Stimulated activated CD8-positive, alpha-beta memory T cell treated with anti-CD3 and anti-CD28 coated beads, Interleukin-4, amount 100 ng/mL, for 1 hour (primary cell): ENCODE measurements at places on chromosomes 2 and 18.

DNA sequence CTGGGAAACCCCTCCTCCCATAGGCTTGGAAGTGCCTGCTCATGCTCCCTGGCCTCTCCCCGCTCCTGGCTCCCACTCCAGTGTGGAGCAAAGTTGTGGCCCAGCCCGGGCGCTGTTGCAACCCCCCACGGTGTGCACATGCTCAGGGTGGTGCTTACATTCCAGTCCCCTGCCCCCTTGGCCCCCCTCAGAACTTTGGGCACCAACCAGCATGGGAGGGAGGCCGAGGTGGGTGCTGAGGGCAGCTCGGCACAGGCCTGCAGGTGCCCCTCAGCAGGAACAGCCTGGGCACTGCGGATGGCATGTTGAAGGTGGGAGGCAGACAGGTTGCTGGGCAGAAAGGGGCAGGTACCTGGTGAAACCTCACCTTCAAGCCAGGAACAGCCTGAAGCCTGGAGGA lies 125.3 kb downstream of the ARHGAP28 start:
- no peak for DNase-seq

DNA sequence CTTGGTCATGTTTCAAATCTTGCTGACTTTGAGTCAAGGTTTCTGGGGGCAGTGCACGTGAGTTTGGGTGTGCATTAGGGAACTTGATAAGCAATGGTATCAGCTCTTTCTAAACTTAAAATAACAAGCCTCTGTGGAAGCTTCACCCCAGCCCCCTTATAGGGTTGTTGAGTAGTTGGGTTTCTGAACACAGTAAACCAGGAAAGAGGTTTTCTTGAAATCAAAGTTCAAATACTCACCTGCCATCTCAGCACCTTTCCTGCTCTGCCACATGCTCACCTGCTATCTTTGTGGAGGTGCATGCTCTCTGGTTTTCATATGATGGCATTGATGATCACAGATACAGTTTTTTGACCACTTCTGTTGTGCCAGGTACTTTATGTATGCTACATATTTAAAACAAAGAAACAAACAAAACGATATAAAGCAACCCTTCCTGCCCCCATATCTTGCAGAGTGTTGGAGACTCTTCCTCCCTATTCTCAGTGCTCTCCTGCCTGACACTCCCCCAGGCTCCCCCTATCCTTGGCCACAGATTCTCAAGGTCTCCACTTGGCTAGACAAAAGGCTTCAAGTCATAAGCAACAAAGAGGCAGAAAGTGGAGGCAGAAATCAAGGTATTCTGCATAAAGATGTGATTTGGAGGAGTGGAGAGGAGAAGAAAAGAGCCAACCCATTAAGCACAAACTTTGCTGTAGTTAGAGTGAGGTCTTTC lies 360.6 kb downstream of the CYRIA start:
- DNase-seq = no peak

GRCh38 chr2:164510895-164511294 lies 110.4 kb downstream of the GRB14 start:
- DNase-seq = no peak

DNA sequence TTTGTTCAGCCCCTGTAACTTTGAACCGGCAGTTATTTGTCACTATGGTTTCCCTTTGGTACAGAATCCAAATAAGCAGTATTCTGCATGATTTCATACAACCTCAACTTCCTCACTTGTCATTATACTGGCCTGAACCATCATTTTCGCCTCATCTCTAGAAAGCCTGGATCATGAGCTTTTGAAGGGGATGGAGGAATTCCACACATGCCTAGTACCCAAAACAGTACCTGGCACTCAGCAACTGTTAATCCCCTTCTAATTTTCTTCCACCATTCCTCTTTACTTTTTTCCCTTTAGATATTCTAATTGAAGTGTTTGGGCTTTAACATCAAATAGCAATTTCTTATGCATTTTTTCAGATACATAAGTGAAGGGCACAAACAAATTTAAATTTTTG lies 1574.4 kb upstream of the NXPH2 start:
- no peak for DNase-seq

GRCh38 chr2:130826419-130826818 lies 10.3 kb upstream of the ARHGEF4 start:
- no peak for DNase-seq

GRCh38 chr2:44242904-44243303 lies 32.4 kb upstream of the SLC3A1 start:
- no peak for DNase-seq
